Stimulated activated CD4-positive, alpha-beta T cell treated with anti-CD3 and anti-CD28 coated beads, TNF-alpha, amount 100 ng/mL, for 48 hours (primary cell): ENCODE measurements at places on chromosomes 5 and 9.

GRCh38 chr5:176653401-176654385 is 6.4 kb downstream of the TSPAN17 start:
- DNase-seq, result peak; percentile 79

DNA sequence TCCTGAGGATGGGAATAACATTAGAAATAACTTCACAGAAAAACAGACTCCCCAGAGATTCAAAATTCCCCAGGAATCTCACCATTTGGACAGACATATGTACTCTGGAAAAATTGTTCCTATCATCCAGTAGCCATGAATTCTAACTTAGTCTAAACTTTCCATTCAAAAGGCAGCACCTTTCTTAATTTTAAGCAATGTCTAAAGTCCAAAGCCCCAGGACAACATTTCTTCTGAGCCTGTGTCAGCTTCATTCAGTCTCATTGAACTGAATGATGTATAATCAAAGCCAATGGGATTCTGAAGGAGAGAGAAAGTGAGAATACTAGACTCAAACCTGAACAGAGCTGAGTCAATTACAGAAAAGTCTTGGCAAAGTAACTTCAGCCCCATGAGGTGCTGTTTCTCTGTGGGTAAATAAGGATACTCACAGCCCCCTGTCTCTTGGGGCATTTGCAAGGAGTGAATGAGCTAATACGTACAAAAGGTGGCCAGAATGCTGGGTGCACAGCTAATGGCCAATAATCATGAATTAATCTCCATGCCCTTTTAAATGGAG is 140.6 kb downstream of the SEMA5A start:
- DNase-seq, result no peak

GRCh38 chr9:116661037-116661954 is 25.8 kb upstream of the TRIM32 start:
- DNase-seq, result no peak

DNA sequence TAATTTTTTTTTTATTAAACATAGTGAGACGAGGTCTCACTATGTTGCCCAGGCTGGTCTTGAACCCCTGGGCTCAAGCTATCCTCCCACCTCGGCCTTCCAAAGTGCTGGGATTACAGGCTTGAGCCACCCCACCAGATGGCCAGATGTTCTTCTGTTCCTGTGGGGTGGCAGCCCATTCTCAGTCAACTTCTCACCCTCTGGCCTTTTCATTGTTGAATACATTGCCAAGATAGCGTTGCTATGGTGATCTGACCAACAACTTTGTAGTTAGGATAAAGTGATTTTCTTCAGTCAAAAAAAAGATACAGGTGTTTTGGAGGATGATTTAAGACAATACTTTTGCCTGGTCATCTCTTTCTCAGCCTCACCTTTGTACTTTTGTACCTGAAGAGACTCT is 109.1 kb downstream of the EGFLAM start:
- DNase-seq, result no peak

- DNase-seq, result peak; percentile 19
Measured at GRCh38 chr9:132169672-132170392, 8.0 kb downstream of the NTNG2 start.

DNA sequence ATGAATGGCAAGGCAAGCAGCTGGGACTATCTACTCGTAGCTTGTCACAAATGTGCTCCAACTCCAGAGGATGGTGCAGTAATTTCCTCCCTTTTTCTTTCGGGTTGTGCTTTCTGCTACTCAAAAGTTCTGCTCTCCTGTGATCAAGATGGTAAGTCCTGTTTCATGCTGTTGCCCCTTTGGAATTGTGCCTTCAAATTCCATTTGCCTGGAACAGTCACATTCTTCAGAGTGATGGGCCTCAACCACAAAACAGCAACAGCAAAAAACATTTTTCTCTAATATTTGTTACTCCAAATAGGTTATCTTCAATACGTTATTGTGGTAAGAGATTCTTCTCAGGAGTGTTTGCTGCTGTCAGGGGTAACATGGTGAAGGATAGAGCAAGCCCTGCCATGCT is 209.3 kb downstream of the PALM2AKAP2 start:
- no peak for DNase-seq

DNA sequence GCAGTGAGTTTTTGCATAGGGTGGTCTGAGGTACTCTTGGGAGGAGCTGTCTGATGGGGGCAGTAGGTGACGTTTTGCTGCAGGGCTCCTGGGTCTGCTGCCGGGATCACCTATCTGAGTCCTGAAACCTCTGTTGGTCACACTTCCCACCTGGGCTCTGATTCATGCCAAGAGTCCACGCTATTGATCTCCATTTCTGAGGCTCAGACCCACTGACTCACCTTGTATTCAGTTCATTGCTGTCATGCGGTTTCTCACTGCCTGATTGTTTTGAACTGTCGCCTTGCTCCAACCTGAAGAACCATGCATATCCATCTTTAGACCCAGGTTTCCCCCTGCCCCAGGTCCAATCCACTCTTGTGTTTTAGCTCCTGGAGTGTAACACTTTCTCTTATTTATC is 101.3 kb downstream of the NPR3 start:
- no peak for DNase-seq

DNA sequence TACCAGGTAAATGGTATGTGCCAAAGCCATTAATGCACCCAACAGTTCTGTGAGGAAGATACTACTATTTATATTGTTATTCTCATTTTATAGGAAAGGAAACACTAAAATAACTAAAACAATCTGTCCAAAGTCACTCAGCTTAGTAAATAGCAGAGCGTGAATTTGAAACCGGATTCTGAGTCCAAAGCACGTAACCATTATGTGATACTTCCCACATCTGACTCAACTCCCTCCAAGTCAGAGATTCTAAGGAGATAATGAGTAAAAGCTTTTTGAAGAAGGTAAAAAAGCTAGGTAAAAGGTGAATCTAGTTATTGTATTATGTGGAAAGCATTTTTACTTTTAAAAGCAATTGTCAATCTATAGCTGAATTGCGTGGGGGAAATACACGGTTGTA is 208.9 kb downstream of the PBX3 start:
- DNase-seq, result no peak

- no peak for DNase-seq
Measured at GRCh38 chr5:101590384-101590783, 687.3 kb upstream of the ST8SIA4 start.

GRCh38 chr5:73918791-73919221 is 292.8 kb downstream of the ARHGEF28 start:
- no peak for DNase-seq

GRCh38 chr5:149697001-149697400 is 33.1 kb upstream of the PPARGC1B start:
- no peak for DNase-seq

GRCh38 chr5:172910828-172911627 is 48.2 kb upstream of the RPL26L1 start:
- no peak for DNase-seq

DNA sequence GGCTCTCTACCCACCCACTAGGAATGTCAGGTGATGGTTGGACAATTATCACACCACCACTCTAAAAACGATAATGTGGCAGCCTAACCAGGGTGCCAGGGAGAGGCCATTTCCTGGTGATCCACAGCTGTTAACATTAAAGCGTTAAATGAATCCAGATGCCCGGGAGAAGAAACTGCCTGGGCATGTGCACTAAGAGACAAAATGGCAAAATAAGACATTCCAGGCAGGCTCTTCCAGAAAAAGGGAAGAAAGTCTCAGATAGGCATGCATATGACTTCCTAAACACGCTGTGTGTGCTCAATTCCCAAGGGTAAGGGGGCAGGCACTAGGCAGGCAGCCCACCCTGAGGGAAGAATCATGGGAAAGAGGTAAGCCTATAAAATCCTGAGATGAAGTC is 4.6 kb upstream of the TXN start:
- no peak for DNase-seq

GRCh38 chr5:132915681-132916080 is 42.2 kb downstream of the LEAP2 start:
- no peak for DNase-seq

- DNase-seq, result no peak
Measured at GRCh38 chr9:126564128-126564527, 49.6 kb upstream of the LMX1B start.

- DNase-seq, result no peak
Measured at GRCh38 chr9:91411096-91411771, 12.4 kb downstream of the NFIL3 start.

- DNase-seq, result no peak
Measured at GRCh38 chr9:77906991-77907390, 124.6 kb downstream of the GNAQ start.

DNA sequence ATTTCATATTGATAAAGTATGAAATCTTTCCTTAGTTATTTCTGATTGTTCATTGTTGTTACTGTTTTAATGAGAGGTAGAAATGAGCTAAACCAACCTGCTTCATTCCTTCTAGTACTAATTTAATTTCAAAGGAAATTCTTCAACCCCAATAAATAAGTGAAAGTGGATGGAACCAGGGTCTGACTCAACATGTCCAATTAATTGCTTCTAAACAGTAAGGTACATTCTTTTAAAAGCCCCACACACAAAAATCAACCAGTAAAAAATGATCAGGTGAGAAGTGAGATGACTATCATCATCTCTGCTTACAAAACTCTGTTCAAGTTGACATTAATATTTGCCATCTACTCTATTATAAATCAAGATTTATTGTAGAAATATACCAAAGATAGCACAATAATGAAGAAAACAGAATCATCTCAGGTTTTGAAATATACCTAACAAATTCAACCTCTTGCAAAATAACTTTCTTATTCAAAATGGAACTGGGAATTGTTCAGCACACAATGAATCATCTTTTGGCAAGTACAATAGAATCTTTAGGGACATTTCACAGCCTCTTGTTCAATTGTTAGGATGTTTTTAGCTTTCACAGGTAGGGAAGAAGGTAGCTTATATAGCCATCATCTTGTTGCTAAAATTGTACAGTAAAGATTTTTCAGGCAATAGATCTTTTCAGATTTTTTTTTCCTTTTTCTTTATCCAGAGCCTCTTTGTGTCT is 114.5 kb downstream of the RPS23 start:
- no peak for DNase-seq

- DNase-seq, result no peak
Measured at GRCh38 chr9:123370526-123371227, 14.7 kb downstream of the CRB2 start.

- DNase-seq, result no peak
Measured at GRCh38 chr9:107176436-107177151, 106.5 kb upstream of the RAD23B start.

- DNase-seq, result no peak
Measured at GRCh38 chr9:106020186-106020585, 325.8 kb downstream of the TMEM38B start.
